ENCODE measurements at places on chromosomes 7 and 10.

- no peak for DNase-seq
Observed at GRCh38 chr7:140201393-140201792, 24.6 kb upstream of the KDM7A start.

- DNase-seq, result no peak
Observed at GRCh38 chr7:143892527-143893300, 9.3 kb downstream of the TCAF1 start.

DNA sequence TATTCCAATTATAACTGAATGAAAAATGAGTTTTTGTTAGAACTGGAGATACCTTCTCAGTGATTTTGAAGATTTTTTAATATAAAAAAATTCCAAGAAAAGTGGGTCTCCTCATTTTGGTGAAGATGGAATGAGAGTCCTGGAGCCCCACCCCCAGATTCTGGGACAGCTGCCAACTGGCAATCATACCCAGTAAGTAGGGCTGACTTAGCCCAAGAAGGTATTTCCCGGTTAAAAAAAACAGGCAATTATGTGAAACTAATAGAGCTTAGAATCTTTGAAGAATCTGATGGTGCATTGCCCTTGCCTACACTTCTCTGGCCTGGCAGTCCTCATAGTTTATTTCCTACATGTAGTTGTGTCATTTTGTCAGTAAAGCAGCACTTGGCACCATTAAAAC lies 52.8 kb upstream of the VWDE start:
- peak; percentile 57 for DNase-seq

DNA sequence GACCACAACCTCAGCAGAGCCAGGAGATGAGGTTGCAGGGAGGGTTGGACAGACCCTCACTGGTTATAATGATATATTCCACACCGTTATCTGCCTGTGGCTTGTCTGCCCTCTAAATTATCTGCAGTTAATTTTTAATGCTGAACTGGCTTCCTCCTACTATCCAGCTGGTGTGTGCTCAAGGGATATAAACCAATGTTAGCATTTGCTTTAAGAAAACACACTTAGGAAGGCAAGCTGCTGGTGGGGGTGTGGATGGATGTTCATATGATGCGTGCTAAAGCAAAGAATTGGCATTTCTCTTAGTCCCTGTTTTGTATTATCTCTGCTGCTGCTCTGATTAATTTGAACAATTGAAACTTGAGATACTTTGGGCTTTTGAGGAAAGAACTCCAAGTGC lies 132.2 kb upstream of the NPVF start:
- DNase-seq, result peak; percentile 69

- DNase-seq, result no peak
Observed at GRCh38 chr10:77582710-77583115, 54.9 kb downstream of the KCNMA1 start.
